ENCODE measurements at places on chromosomes 4 and X.

- DNase-seq, result no peak
Observed at GRCh38 chr4:174278467-174278866, 5.0 kb downstream of the FBXO8 start.

- no peak for DNase-seq
Observed at GRCh38 chr4:172725581-172725980, 443.0 kb upstream of the GALNT7 start.

GRCh38 chr4:36358173-36358572 lies 76.8 kb downstream of the DTHD1 start:
- no peak for DNase-seq

DNA sequence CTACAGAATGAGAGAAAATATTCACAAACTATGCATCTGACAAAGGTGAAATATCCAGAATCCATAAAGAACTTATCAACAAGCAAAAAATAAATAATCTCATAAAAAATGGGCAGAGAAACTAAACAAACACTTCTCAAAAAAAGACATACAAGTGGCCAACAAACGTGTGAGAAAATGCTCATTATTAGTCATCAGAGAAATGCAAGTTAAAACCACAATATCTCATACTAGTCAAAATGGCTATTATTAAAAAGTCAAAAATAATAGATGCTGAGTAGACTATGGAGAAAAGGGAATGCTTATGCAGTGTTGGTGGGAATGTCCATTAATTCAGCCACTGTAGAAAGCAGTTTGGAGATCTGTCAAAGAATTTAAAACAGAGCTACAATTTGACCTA lies 533.3 kb downstream of the TMA16 start:
- DNase-seq, result no peak

DNA sequence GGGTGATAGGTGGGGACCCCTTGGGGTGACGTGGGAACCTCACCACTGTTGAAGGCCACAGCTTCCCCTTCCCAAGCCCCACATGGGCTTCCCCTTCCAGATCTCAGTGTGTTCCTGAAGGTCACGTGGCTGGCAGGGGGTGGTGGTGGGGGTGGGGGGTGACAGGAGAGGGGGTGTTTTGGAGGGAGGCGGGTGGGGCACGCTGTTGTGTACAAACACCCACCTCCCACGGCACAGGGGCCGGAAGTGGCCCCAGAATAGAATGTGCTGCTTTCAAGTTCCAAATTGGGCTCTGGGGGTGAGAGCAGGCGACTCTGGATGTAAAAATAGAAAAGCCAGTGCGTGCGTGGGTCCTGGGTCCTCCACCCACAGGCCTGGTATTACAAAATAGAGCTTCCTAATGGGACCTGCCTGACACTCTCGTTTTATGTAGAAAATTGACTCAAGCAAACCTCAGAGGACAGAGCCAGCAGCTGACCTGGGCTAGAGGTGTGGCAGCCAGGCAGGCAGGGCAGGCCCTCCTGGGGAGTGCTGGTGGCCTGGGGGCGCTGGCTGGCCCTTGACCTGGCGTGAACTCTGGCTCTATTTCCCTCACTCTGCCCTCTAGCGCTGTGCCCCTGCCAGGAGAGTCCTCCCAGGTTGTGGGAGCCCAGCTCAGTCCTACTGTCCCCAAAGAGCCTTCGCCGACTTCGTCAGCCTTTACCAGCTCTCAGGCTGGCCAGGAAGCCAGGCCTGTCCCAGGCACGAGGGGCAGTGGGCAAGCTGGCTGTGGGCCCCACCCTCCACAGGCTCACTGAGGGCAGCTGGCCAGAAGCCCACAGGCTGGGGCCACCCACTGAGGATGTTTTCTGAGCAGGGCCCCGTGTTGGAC lies 5.4 kb upstream of the SH3BP2 start:
- DNase-seq, result no peak

- no peak for DNase-seq
Observed at GRCh38 chr4:114082348-114082747, 102.9 kb upstream of the ARSJ start.

GRCh38 chrX:3262901-3263300 lies 83.6 kb downstream of the MXRA5 start:
- DNase-seq, result no peak

- DNase-seq, result no peak
Observed at GRCh38 chrX:3094261-3094660, 53.0 kb downstream of the ARSF start.

DNA sequence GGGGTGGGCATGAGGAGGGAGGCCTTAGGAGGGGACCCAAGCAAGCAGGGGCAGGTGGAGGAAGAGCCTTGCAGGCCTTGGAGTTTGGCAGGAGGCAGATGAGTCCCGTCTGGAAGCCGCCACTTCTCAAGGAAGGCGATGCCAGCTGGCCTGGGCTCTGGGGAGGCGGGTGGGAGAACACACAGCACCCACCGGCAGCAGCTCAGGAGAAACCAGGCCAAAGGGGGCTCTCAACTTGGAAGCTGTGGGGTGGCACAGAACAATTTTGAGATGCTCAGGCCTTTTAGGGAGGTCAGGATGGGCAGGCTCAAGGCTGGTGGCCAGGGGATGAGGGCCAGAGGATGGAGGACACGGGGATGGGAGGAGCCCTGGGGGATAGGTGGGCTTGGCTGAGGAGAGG lies 11.6 kb upstream of the DUSP9 start:
- no peak for DNase-seq

DNA sequence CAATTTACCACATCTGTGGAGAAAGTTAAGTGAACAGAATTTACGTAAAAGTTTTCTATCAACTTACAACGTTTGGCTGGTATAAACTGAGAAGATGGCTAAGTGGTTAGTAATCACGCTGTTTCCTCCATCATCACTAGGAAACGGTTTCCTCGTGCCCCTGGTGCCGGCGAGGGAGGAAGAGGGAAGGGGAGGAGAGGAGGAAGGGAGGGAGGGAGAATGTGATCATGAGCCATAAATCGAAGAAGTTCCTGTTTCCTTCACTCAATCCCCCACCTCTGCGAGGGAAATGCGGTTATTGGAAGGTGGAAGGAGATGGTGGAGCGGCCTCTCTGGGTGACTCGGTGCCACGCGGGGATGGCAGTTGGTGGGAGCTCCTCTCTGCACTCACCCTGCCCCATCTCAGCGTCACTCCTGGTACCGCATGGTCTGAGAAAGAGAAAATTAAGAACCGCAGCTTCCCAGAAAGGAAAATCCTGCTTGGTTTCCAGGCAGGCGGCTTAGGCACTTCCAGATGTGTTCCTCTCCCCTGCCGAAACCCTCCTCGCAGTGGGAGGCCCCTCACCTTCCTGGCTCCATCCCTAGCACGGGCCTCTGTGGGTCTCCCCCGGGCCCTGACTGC lies 216.8 kb downstream of the AFAP1 start:
- no peak for DNase-seq

- DNase-seq, result no peak
Observed at GRCh38 chr4:90126805-90127204, 389 bp upstream of the CCSER1 start.

- no peak for DNase-seq
Observed at GRCh38 chr4:125951261-125951887, 636.6 kb downstream of the FAT4 start.

- DNase-seq, result no peak
Observed at GRCh38 chr4:122309988-122310626, 68.7 kb upstream of the ADAD1 start.

DNA sequence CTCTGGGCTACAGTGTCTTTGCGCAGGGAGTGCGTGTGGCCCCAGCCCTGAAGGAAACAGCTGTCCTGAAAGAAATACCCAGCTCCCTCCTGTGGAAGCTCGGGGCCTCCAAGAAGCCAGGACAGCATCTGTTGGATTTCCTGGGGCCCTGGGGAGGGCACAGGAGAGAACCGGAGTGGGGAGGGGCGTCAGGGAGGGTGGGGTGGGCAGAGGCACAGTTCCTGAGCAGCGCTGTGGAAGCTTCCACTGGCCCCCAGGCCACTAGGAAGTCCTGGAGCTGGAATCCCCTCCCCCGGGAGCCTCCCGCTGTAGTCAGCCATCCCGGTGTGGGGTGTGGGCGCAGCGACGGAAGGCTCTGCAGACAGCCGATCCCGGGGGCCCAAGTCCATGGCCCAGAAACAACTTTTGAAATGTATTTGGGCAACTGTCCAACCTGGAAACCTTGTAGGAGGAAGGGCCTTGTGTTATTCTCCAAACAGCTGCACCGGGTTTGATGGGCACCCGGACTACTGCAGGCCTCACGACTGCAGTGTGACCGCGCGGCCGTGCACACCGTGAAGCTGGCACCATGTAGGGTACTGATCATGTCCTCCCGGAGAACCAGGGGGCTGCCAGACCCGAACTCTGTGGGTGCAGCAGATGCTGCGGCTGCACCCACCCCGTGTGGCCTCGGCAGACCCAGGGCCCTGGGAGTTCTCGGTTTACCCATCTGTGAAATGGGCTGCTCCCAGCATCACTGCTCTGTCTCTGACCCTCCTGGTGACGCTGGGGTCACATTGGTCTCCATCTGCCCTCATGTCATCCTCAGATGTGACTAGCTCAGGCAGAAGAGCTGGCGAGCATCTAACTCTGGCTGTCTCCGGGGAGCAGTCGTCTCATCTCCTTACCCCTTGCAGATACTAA lies 68.5 kb upstream of the HMX1 start:
- no peak for DNase-seq

- peak; percentile 1 for DNase-seq
Observed at GRCh38 chr4:94160774-94161173, 46.9 kb upstream of the SMARCAD1 start.

Data from activated CD4-positive, alpha-beta T cell treated with anti-CD3 and anti-CD28 coated beads, Interleukin-2, amount 50 U/mL, for 24 hours (primary cell).